DMS53 (cell line): ENCODE measurements at places on chromosomes 6 and 20.
A peak's percentile ranks its signal among the peaks of the same experiment; 100 is the strongest.

DNA sequence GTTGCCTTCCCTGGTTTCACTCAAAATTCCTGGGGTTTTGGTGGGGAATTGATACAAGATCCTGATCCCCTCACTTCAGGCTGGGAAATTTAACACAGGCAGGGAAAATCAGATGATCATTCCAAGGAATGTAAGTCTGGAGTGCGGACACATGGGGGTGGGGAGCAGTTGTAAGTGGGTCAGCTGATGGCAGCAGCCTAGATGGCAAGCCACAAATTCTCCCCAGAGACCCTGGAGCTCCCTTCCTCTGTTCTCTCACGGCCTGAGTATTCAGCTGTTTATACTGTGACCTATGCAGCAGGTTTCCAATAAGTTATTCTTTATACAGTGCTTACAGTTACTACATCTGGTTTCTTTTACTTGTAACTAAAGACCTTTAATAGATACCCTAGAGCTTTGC lies 144.9 kb downstream of the SH3BGRL2 start:
- DNase-seq: no peak

- DNase-seq: no peak
These were observed 52.7 kb downstream of the BTBD9 start for GRCh38 chr6:38586992-38587391.

DNA sequence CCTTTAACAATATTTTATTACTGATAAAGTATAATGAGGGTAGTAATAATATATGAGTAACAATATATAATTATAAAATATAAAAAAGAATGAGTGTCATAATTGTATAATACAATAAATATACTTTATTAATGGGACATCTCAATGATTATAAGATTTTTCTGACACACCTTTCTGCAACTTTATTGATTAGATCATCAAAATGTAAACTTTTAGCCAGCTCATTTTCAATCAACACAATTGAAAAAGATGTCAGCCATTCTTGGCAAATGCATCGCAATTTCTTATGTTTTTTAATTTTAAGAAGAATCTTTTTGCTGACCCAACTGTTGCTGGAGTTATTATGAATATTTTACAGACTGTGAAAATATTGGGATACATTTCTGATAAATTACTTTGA lies 132.4 kb upstream of the RNF217 start:
- no peak for DNase-seq

DNA sequence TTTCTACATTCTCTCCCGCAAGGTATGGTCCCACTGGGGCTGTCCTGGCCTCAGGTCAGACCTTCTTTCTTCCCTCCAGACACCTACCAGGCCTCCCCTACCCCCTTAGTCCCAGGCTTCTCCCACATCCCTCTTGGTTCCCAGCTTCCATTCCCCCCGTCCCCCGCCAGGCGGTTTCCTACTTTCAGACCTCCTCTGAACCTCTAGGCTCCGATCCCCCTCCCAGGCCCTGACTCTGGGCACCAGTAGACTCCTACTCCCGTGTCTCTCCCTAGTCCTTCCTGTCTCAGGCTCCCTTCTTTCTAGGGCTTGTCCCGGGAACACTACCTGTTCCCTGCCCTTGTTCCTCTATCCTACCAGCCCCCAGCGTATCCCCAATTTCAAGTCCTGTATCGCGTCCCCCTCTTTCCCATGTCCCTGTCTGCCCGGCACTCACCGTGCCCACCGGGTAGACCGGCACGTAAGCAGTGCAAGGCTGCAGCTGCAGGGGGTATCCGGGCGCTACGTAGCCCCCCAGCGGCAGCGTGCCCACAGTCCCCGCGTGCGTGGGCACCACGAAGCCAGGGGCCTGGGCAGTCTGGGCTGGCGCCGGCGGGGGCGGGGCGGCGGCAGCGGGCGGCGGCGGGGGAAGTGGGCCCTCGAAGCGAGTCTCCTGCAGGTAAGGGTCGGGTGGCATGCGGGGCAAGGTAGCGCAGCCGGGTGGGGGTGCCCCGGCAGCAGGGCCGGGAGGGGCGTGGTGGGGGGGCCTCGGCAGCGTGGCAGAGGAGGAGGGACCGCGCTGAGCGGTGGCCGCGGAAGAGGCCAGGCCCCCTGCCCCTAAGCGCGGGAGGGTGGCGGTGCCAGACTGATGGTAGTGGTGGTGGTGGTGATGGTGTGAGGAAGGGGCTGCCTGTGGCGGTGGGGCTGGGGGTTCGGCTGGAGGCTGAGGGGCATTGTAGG lies 1.5 kb downstream of the PRRT1 start:
- no peak for DNase-seq

DNA sequence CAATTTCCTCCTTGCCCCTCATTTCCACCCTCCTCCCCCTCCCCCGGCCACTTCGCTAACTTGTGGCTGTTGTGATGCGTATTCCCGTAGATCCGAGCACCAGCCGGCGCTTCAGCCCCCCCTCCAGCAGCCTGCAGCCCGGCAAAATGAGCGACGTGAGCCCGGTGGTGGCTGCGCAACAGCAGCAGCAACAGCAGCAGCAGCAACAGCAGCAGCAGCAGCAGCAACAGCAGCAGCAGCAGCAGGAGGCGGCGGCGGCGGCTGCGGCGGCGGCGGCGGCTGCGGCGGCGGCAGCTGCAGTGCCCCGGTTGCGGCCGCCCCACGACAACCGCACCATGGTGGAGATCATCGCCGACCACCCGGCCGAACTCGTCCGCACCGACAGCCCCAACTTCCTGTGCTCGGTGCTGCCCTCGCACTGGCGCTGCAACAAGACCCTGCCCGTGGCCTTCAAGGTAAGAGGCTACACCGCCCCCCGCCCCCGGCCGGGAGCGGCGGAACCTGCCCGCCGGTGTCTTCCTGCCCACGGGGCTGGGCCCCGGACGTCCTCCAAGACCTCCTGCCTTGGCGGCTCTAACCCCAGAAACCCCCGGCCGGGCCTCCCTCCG lies 44.9 kb upstream of the SUPT3H start:
- peak; percentile 69 for DNase-seq

GRCh38 chr6:17883665-17884497 lies 103.6 kb downstream of the KIF13A start:
- no peak for DNase-seq

DNA sequence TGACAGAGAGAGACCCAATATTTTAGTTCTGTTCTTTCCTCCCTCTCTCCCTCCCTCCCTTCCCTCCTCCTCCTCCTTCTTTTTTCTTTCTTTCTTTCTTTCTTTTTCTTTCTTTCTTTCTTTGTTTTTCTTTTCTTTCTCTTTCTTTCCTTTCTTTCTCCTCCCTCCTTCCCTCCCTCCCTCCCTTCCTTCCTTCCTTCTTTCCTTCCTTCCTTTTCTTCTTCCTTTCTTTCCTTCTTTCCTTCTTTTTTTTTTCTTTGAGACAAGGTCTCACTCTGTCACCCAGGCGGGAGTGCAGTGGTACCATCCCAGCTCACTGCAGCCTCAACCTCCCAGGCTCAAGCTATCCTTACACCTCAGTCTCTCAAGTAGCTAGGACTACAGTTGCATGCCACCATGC lies 28.4 kb downstream of the ARHGAP40 start:
- DNase-seq: no peak

- DNase-seq: no peak
These were observed 75.8 kb downstream of the SYCP2L start for GRCh38 chr6:10962673-10963072.

DNA sequence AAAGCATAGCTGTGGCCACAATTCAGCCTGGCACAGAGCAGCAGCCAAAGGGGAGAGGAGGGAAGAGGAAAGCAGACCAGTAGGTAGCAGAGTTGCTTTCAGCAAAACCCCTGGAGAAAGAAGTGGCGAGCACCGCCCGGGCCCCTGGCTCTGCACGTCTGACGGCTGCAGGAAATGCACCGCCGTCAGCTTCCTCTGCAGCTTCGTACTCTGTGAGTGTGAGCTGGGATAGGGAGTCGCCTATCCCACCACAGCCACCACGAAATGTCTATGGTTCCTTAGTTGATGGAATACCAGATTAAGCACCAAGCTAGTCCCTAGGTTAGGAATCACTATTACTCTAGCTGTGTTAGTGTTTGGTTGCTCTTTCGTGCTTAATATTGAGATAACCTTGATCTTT lies 79.9 kb upstream of the NAA20 start:
- no peak for DNase-seq

DNA sequence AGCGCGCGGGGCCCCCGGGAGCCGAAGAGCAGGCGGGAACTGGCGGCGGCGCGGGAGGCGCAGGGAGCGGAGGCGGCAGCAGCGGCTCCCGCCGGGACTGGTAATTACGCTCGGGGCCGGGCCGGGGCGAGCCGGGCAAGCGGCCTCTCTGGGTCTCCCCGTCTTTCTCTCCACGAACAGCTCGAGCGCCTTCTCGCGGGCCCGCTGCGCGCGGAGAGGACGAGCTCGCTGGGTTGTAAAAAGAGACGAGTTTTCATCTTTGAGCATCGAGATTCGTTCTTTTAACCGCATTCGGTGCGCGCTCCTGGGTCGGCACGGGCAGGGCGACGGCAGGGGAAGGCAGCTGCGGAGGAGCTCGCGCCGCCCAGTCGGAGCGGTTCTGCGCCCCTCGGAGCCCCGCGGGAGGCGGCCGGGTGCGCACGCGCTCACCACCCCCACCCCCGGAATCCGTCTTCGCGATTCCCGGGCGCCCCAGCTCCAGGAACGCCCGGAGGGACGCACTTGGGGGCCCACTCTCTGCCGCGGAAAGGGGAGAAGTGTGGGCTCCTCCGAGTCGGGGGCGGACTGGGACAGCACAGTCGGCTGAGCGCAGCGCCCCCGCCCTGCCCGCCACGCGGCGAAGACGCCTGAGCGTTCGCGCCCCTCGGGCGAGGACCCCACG lies 38.0 kb downstream of the YTHDF1 start:
- no peak for DNase-seq

DNA sequence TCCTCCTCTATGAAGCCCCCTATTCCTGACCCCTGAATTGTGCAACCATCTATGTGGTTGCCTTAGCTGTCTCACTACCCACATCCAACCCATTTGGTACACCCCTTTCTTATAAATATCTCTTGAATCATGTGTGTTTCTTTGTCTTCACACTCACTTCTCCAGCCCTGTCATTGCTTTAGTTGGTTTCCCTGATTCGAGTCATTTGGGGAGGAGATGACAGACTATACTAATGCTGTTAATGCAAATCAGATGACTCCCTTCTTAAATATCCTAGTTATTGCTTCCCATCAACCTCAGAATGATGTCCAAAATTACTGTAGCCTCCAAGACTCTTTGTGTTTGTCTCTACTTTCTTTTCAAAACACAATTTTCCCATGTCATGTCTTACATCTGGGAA lies 23.0 kb downstream of the SLC35D3 start:
- no peak for DNase-seq

DNA sequence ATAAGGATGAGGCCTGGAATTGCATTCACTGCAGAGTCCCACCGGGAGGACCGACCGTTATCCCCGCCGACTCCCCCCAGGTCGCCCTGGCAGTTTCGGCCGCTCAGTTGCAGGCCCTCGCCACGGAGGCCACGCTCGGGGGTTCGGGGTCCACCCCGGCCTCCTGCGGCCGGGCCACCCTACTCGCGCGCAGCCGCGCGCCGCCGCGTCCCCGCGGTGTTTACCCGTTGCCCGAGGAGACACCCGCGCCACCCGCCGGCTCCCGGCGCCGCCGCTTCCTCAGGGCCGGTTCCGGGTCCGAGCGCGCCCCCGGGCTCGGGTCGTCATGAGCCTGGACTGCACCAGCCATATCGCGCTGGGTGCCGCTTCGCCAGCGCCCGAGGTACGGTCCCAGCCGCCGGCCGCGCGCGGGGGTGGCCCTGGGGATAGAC lies at the start of gene CCDC170:
TSS of gene CCDC170 (plus strand) at position 214 of the 431 bp plus-strand sequence. CDS start at position 326, 112 bp downstream.
- peak; percentile 67 for DNase-seq

DNA sequence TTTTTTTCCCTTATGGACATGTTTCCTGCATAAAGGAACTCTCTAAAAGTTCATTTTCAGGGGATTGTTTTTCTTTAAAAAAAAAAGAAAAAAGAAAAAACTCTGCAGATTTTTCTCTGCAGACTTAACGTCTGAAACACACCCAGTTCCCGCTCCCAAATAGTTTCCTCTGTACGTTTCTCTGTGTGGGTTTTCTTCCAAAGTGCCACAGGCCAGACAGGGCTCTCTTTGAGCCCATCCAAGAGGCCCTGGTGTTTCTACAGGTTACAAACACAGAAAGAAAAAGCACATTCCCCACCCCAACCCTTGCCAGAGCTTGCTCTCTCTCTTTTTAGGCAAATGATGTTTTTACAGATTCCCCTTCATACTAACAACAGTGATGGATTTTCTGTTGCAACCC lies 258.6 kb downstream of the FNDC1 start:
- DNase-seq: no peak

DNA sequence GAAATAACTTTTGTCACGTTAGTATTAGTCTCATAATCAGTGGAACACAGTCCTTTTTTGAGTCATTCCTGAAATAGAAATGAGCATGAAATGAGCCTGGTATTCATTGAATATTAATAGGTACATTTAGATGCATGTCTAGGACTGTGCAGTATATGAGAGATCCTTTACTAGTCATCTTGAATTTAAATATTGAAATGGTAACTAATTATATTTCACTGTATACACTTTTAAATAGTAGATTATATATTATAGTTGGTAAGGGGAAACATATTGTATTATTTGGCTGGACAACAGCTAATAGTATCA lies 59.4 kb downstream of the RSPO3 start:
- no peak for DNase-seq

GRCh38 chr20:60820918-60821317 lies 431.1 kb upstream of the CDH4 start:
- DNase-seq: no peak

- DNase-seq: no peak
These were observed 255.5 kb downstream of the TBC1D7 start for GRCh38 chr6:13072686-13073347.

GRCh38 chr20:1863296-1863695 lies 31.9 kb upstream of the SIRPA start:
- no peak for DNase-seq

- DNase-seq: peak; percentile 53
These were observed 597 bp downstream of the ADA start for GRCh38 chr20:44650771-44651433.

GRCh38 chr6:117776441-117776840 lies 101.2 kb downstream of the NUS1 start:
- peak; percentile 3 for DNase-seq

DNA sequence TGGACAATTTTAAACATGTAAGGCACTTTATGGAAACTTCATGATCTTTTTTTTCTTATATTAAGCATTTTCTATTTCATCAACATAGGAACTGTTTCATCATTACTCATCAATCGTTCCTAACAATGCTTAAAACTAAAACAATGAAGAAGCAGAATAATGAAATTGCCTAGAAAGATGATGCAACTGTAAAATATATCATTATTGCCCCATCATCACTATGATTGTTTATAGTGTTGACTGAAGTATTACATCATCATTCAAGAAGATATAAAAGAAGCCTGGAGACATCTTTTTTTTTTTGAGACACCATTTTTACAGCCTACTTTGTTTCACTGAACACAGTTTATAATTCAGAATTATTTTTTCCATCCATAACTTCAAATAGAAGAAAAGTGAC lies 147.2 kb downstream of the TRDN start:
- DNase-seq: no peak

- DNase-seq: peak; percentile 20
These were observed 358.0 kb upstream of the CITED2 start for GRCh38 chr6:139732451-139732850.

GRCh38 chr6:55433446-55434130 lies 106.3 kb downstream of the GFRAL start:
- DNase-seq: peak; percentile 42

- peak; percentile 75 for DNase-seq
These were observed 80.2 kb downstream of the AFDN start for GRCh38 chr6:167906899-167907298.

GRCh38 chr20:36396340-36396739 lies 90.2 kb downstream of the DLGAP4 start:
- DNase-seq: no peak

- peak; percentile 96 for DNase-seq
These were observed at the start of gene CENPB for GRCh38 chr20:3786665-3787323. Gene CENPB, minus strand, starts transcription at chr20:3786740. Its CDS starts 257 bp downstream, at chr20:3786483.

GRCh38 chr20:43746344-43747137 lies 19.7 kb upstream of the GTSF1L start:
- no peak for DNase-seq
